ENCODE measurements at places on chromosomes 16 and 17.
A peak's percentile ranks its signal among the peaks of the same experiment; 100 is the strongest.

GRCh38 chr17:74108126-74108705 lies 95.3 kb upstream of the RPL38 start:
- no peak for DNase-seq

- DNase-seq, result no peak
Observed at GRCh38 chr17:37824534-37825485, 80.0 kb upstream of the HNF1B start.

DNA sequence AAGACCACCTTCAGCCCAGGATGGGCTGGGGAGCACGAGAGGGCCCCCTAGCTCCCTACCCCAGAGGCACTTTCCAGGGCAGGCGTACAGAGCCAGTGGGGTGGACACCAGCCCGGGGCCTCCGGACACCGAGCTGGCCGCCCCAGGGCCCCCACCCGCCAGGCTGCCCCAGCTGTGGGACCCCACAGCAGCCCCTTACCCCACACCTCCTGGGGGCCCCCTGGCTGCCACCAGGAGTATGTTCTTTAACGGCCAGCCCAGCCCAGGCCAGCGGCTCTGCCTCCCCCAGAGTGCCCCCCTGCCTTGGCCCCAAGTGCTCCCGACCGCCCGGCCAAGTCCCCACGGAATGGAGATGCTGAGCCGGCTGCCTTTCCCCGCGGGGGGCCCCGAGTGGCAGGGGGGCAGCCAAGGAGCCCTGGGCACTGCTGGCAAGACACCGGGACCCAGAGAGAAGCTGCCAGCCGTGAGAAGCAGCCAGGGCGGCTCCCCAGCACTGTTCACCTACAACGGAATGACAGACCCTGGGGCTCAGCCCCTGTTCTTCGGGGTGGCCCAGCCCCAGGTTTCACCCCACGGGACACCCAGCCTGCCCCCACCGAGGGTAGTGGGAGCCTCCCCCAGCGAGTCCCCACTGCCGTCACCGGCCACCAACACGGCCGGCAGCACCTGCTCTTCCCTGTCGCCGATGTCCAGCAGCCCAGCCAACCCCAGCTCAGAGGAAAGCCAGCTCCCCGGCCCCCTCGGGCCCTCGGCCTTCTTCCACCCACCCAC lies 24.3 kb upstream of the ZFPM1 start:
- DNase-seq, result no peak

- no peak for DNase-seq
Observed at GRCh38 chr16:10728003-10728887, 15.4 kb upstream of the NUBP1 start.

DNA sequence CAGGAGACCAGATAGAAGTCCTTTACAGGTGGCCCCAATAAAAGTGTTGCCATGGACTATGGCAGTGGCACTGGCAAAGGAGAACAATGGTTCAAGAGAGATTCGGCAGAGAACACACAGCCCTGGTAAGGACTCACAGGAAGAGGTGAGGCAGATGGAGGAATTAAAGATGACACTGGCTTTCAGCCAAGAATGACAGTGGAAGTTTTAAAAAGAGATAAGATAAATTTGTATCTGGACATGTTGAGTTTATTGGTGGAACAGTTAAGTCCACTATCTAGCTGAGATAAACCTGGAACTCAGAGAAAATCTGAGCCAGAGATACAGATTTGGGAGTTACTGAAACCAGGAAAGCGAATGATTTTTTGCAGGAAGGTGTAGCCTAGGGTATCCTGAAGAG lies 20.1 kb downstream of the CMC2 start:
- DNase-seq, result no peak

DNA sequence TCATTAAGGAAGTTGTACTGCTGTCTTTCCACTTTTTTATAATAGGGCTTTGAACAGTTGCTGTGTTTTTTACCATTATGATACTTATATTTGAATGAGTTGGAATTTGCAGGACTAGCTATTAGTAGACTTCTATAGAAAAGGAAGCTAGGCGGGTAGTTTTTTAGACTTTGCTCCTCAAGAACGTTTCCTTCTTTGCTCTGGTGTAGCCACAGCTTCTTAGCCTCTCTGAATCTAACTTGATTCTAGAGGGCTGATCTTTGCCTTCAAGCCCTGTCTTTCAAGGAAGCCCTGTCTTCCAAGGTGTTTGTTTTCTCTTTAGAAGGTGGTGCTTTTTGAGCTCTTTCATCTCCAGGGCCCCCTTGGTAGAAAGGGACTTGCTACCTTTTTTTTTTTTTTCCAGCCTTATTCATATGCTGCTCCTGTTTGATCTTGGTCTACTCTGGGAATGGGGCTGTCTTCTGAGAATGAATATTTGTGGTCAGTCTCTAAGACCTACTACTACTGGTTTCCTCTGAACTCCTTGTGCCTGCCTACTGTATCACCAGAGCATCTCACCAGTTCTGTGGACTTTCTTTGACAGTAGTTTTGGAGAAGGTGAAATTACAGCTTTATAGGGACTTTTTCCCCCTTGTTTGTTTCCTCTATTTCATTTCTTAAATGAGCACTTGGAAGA lies 52.3 kb upstream of the RASL10B start:
- DNase-seq, result no peak

DNA sequence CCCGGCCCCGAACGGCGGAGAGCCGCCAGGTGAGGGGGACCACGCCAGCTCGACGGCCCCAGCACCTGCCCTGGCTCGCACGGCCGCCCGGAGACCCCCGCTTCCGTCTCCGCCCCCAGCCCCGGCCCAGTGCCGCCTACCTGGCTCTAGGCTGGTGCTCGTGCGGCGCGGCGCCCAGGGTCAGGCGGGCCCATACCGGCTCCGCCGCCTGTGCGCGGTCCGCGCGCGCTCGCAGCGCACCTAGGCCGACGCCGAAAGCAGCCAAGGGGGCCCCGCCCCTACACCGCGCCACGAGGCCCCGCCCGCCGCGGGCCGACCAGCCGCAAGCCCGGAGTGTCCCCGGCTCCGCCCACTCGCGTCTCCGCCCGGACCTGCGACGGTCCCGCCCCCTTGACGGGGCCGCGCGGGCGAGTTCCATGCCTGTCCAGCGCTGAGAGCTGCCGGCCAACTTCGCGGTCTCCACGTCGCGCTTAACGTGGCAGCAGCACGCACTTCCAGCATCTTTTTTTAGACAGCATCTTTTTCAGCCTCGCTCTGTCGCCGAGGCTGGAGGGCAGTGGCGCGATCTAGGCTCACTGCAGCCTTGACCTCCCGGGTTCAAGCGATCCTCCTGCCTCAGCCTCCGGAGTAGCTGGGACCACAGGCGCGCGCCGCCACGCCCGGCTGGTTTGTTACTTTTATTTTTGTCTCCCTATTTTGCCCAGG lies at the start of gene SLC25A39:
TSS of gene SLC25A39 (minus strand) at position 253 of the 705 bp plus-strand sequence. CDS start 1,261 bp downstream, outside the sequence.
- peak; percentile 84 for DNase-seq

DNA sequence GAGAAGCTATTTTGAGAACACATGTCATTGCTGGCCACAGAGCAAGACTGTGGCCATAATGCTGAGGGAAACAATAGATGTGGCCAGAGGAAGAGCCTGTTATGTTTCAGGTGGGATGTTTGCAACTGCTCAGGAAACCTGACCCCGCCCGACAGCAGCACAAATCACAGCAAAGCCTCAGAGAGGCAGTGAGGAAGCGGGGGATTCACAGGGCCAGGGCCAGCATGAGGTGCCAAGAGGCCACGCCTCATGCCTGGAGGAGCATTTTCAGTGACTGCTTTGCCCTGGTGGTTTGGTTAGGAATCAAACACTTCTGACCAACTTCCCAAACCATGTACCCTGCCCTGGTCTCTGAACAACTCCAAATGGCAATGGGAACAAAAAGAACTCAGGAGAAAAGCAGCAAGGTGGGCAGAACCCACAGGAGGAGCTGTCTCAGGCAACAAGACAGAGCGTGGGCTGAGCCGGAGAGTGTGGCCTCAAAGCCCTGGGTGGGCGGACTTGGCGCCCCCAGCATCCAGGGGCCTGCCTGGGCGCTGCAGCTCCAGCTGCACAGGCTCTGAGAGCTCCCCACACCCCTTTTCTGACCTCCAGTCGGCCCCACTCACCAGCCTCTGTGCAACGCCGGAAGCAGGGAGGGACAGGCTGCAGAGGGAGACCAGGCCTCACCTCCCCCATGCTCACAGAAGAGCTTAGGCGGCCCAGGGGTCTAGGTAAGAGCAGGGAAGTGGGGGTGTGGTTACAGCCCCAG lies 20.6 kb downstream of the HIC1 start:
- DNase-seq, result no peak

- no peak for DNase-seq
Observed at GRCh38 chr16:6027733-6028132, 930.1 kb upstream of the EEF2KMT start.

DNA sequence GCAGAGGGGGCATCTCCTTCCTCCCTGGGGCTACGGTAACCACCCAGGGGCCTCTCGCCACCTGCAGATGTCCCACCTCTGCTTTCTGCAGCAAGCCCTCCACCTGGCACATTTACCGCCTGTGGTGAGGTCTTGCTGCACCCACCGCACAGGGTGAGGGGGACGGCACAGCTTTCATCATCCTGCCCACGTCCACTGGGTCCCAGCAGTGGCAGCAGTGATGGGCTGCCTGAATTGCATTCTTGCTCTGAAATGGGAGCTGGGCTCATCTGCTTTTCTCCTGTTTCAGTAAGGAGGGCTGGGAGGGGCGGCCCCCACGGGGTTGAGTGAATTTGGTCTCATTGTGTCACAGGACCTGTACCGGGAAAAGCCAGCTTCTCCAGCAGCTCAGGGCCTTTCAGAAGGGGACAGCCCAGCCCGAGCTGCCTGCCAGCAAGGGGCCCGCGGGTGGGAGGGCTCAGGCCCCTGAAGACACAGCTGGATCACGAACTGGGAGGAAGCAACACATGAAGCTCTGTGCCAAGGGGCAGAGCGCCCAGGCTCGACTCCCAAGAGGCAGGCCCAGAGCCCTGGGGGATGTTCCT lies 12.7 kb downstream of the DNAAF8 start:
- DNase-seq, result no peak

- no peak for DNase-seq
Observed at GRCh38 chr17:39018267-39019134, 51.3 kb upstream of the FBXO47 start.

- DNase-seq, result no peak
Observed at GRCh38 chr16:50534958-50535357, 13.2 kb upstream of the NKD1 start.

- no peak for DNase-seq
Observed at GRCh38 chr16:5028950-5029475, 4.7 kb downstream of the NAGPA start.

DNA sequence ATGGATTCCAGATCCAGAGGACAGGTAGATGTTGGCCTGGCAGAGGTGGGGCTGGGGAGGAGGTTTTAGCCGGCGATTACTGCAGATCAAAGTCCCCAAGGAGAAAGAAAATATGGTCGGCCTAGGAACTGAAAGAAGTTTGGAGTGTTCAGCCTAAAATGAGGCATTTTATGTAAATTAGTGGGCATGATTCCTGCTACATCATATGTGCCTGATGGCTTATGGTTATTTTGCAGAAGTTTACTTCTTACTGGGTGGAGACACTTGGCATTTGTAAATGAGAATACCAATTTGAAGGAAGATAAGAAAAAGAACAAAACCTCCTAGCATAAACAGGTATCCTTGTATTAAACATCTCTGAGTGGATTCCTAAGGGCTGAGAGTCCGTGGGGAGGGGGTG lies 149.3 kb downstream of the FOXL1 start:
- no peak for DNase-seq

DNA sequence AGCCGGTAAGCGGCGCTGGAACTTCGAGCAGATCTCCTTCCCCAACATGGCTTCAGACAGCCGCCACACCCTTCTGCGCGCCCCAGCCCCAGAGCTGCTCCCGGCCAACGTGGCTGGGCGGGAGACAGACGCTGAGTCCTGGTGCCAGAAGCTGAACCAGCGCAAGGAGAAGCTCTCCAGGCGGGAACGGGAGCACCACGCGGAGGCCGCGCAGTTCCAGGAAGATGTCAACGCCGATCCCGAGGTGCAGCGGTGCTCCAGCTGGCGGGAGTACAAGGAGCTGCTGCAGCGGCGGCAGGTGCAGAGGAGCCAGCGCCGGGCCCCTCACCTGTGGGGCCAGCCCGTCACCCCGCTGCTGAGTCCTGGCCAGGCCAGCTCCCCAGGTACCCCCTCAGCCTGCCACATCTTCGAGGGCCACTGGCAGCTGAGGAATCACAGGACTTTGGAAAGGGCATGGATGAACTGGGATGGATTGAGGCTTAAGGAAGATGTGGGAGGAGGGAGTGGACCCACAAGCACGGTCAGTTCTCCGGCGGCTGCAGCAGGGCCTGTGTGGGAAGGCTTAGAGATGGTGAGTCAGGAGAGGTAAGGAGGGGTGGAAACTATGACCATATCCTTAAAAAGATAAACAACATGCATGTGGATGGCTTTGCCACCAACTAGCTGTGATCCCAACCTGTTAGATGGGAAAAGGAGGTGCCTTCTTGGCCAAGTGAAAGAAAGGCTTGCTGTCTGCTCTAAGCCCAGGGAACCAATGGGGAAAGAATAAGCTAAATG lies 3.4 kb upstream of the LLGL2 start:
- no peak for DNase-seq

DNA sequence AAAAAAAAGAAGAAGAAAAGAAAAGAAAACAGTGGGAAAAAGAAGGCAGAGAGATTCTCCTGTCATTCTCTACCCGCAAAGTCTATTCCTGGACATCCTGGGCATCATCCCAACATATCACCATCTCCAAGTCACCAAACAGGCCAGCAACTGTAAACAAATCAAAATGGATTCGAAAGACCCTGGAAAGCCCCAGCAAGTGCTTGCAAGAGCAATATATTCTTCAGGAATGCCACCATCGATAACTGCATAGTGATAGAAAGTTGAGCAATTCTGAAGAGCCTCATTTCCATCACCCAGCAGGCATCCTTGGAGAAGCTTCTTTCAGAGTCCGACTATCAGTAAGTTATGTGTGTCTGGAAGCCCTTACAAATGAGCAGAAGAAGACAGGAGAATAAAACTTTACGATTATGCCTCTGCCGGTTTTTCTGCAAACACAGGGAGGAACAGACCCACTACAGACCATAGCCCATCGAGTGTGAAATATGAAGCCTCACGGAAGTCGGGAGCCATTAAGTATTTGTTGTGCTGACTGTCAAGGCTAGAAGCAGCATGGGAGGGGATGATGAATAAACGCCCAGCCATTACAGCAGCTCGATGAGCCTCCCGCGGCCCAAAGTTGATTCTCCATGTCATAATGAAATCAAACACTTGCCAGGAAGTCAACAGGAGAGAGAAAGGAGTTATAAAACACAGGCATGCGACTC lies 64.5 kb upstream of the SEC14L1 start:
- no peak for DNase-seq

- DNase-seq, result no peak
Observed at GRCh38 chr16:57994778-57995177, 5.7 kb downstream of the ZNF319 start.

DNA sequence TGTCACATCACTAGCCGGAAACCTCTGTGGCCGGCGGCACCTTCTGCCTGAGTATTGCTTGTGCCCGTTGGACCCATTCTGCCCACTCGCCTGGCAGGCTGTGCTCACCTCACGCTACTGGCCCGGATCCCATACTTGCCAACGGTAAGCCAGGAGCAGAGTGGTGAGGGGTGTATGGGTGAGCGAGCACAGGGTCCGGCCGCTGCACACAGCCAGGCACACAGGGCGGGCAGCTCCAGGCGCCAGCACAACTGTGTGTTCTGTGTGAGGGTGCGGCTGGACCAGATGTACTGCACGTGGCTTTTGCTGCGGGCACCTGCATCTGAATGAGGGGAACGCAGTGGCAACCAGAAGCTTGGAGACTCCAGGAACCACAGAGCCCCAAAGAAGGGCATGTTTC lies 455.7 kb downstream of the CDH8 start:
- no peak for DNase-seq

- no peak for DNase-seq
Observed at GRCh38 chr16:50722405-50722737, 19.5 kb upstream of the CYLD start.

- DNase-seq, result no peak
Observed at GRCh38 chr16:87621550-87621829, 19.2 kb downstream of the JPH3 start.

Measured in stimulated activated CD8-positive, alpha-beta memory T cell treated with anti-CD3 and anti-CD28 coated beads, Interleukin-15, amount 100 ng/mL, for 4 hours (primary cell).